ENCODE measurements at places on chromosomes 2 and 18. TPM values are rescaled to one million over a fixed set of nuclear protein-coding genes. Genes with fewer than 3 reads are reported as not detected.

Gene EXOC6B
- 113 TPM for total RNA-seq

Gene AQP12B
- not detected for total RNA-seq

Gene ABCB11
- total RNA-seq = 1.1 TPM

Gene CRYGD
- not detected for total RNA-seq

Gene UGT1A4
- not detected for total RNA-seq

Gene FLACC1
- total RNA-seq = 4.9 TPM

Gene RTP5
- total RNA-seq = not detected

Gene REG1B
- not detected for total RNA-seq

Gene CRYGC
- total RNA-seq = not detected

Gene NFU1
- total RNA-seq = 64.8 TPM

Gene LONRF2
- total RNA-seq = 13.5 TPM

All from left cardiac atrium (tissue), 4 donors.